CD4-positive, alpha-beta T cell treated with Interleukin-12 subunit alpha and Interleukin-12 subunit beta, for 1 hour (primary cell): ENCODE measurements at places on chromosomes 2 and 18.

DNA sequence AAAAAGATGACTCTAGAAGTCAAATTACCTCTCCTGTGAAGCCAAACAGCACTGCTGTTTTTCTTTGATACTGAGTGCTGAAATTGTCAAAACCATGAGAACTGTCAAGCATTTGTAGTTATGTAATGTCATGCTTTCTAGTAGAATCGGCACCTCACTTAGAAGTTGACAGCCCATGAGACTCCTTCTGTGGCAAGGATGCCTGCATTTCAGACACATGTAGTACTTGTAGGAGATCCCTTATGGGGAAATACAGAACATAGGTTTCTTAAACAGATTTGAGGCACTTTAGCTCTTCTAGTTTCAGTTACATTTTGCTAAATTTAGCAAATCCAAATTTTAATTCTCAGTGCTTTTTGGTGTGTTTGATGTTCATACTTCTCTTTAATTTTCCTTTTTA is 15.7 kb downstream of the ZNF407 start:
- no peak for DNase-seq

DNA sequence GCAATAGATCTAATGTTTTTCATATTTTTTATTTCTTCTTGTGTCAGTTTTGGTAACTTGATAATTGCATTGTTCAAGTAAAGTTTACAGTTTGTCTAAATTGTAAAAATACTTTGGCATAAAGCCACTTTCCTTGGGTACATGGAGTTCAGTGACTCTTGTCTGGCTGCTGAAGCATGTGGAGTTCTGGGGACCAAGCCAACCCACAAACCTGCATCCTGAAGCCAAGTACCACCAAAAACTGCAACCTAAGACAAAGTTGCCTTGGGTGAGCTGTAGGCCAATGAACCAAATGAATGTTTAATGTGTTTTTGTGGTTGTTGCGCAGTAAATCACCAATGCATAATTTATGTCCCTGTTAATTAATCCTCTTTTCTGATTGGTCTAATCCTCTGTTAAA is 872.6 kb downstream of the BCL11A start:
- DNase-seq = no peak

GRCh38 chr2:198815626-198816025 is 642.1 kb downstream of the SATB2 start:
- DNase-seq = no peak

DNA sequence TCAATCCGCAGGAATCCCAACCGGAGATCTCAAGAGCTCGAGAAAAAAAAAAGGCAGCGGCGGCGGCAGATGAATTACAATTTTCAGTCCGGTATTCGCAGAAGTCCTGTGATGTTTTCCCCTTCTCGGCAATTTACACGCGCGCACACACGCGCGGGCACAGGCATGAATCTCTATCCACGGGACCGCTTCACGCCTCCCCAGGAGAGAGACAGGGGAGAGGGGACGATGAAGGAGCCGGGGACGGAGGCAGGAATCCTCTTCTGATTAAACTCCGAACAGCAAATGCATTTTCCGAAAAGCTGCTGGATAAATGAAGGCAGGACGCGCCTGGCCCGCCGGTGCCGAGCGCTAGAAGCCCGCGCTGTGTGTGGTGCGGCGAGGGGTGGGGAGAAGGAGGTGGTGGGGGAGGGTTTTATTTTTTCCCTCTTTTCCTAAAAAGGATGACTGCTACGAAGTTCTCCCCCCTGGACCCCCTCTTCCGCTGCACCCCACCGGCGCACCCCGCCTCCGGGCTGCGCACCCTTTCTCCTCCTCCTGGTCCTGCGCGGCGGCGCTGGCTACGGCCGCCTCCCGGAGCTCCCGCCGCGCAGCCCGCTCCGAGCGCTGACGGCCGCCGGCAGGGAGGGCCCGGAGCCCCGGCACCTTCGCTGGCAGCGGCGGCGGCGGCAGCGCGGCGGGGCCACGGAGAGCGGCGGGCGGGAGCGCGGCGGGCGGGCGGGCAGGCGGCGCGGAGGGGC is at the start of gene BCL2:
Gene BCL2, minus strand, starts transcription at position 387 of the 740 bp plus-strand sequence.
- DNase-seq = no peak

- no peak for DNase-seq
Measured at GRCh38 chr2:7900593-7900992, 781.3 kb upstream of the ID2 start.
